HFFc6 (cell line): ENCODE measurements at places on chromosomes 6 and 20. TPM values are rescaled to one million over a fixed set of nuclear protein-coding genes. Genes with fewer than 3 reads are reported as not detected.
A peak's percentile ranks its signal among the peaks of the same experiment; 100 is the strongest.

TP53TG5 gene
- not detected in 3 replicates for total RNA-seq

- no peak for DNase-seq
Measured at GRCh38 chr6:78854546-78854945, 12.8 kb upstream of the IRAK1BP1 start.

ADRM1 gene
- 127 to 133 TPM (median 129 TPM) in 3 replicates for total RNA-seq

GRCh38 chr6:2147766-2148448 lies 97.5 kb downstream of the GMDS start:
- DNase-seq, result peak; percentile 23

- DNase-seq, result no peak
Measured at GRCh38 chr20:4883546-4883945, 117.8 kb downstream of the SLC23A2 start.

DNA sequence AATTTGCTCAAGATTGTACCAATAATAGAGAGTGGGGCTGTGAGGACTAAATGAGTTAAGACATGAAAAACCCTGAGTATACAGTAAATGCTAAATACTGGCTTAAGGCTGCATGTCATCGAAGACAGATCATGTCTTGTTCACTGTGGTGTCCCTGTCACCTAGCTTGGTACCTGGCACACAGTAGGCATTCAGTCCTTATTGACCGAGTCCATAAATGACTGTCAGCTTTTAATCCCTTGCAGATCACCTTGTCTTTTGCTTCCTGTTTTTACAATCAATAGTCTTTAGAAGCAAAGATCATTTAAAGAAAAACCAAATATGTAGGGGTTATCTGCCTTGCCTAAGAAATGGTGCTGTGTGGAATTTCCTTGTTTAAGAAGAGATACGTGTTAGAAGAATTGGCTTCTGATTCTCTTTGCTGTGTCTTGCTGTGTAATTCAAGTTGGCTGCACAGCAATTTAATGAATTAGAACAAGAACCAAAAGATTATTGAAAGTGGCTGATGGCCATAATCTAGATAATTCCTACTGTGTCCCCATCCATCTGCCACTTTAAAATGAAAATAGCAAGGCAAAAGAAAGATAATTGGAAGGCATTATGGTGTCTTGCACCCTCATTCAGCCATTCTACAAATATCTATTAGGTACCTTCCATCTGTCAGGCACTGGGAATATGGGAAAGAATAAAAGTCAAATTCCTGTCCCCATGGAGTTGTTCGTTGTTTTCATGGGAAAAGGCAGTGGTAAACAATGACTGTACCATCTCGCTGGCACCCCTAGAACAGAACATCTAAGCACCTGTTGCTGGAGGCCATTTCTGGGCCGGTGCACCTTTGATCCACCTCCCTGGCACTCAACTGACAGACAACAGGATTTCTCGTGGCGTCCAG lies 12.4 kb upstream of the MAPK13 start:
- no peak for DNase-seq

DNA sequence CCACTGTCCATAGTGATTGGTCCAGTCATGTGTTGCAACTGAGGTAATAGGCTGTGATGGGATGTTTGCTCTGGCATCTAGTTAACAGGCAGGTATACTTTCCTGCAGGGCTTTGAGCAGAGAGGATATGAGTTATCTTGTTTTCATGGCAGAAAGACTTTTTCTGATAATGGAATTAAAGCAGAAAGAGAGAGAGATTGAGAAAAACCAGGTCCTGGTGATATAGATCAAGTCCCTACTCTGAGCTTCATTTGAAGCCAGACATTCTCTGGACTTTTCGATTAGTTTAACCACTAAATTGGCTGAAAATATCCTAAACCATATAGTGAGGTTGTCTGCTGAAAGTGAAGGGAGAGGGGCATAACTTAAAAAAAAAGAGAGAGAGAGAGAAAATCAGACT lies 233.8 kb upstream of the TBX18 start:
- DNase-seq, result no peak

GRCh38 chr20:24106150-24106800 lies 117.7 kb upstream of the GGTLC1 start:
- DNase-seq, result no peak

HLA-C gene
- total RNA-seq, result 96.6 and 148 TPM in 2 replicates

- DNase-seq, result no peak
Measured at GRCh38 chr6:11878029-11878428, 99.4 kb upstream of the ADTRP start.

- DNase-seq, result no peak
Measured at GRCh38 chr20:32672982-32673851, 524 bp downstream of the C20orf203 start.

DNA sequence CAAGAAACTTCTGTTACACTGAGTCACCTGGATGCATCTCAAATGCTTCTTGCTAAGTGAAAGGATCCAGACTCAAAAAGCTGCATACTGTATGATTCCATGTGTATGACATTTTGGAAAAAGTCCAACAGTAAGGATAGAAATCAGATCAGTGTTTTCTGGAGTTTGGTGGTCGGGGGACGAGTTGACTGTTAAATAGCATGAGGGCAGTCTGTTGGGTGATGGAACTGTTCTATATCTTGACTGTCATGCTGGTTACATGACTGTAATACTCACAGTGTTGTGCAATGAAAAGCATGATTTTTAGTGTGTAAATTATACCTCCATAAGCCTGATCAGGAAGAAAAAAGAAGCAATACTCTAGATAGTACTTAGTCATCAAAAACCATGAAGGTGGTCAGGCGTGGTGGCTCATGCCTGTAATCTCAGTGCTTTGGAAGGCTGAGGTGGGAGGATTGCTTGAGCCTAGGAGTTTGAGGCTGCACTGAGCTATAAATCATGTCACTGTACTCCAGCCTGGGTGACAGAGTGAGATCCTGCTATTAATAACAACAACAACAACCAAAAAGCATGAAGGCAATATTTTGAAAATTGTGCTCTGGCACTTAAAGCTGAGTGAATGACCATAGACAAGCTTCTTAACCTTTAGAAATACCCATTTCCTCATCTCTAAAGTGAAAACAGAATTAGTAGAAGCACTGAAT lies 30.5 kb upstream of the SASH1 start:
- DNase-seq, result peak; percentile 16

SYCP2L gene
- total RNA-seq, result not detected in 3 replicates

DNA sequence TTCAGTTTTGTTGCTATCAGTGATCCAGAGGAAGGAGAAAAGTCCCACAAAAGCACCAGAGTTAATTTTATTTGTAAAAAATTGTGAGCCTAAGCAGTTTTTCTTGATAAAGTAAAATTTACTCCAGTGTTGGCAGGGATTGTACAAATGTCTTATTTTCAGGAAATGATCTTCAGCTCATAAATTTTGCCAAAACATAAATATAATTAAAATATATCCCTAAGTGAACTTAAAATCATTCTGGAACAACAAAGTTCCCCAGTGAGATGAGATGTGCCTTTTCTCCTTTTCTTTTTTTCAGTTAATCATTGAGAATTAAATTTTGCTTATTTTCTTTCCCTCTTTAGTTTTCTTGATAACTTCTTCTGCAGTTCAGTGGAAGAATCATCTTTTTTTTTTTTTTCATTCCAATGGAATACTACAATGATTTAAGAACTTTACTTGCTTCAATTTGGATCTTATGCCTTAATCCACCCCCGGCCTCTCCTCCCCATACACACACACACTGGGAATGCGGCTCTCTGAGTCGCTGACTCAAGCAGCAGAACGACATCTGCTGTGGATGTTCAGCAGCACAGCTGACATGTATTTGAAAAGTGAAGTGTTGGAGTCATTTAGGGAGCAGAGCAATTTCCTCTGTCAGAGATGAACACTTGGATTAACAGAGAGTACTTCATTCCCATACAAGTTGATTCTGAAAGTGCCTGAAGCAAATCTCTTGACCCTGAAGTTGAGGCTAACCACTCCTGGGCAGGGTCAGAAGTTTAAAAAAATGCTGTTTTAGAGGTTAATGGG lies 27.7 kb upstream of the LAMA4 start:
- DNase-seq, result peak; percentile 87

- DNase-seq, result no peak
Measured at GRCh38 chr6:66421570-66421969, 714.5 kb upstream of the EYS start.

NHSL1 gene
- total RNA-seq, result 4.0 to 12.0 TPM (median 5.6 TPM) in 3 replicates

DNA sequence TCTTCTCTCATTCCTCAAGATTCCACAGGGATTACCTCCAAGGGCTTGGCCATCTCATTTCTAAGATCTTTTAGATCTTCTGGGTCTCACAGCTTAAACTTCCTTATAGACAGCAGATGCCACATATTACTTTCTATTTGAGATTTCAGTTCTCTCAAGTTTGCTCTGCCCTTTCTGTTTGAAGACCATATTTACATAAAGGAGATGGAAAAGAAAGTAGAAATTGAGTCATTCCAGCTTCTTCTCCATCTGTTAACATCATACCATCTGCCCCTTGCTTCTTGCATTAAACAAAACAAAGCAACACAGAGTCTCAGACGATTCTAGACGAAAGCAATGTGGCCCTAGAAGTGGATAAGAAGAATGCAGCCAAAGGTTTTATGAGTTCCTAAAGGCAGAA lies 203.4 kb downstream of the TTLL2 start:
- no peak for DNase-seq

DNA sequence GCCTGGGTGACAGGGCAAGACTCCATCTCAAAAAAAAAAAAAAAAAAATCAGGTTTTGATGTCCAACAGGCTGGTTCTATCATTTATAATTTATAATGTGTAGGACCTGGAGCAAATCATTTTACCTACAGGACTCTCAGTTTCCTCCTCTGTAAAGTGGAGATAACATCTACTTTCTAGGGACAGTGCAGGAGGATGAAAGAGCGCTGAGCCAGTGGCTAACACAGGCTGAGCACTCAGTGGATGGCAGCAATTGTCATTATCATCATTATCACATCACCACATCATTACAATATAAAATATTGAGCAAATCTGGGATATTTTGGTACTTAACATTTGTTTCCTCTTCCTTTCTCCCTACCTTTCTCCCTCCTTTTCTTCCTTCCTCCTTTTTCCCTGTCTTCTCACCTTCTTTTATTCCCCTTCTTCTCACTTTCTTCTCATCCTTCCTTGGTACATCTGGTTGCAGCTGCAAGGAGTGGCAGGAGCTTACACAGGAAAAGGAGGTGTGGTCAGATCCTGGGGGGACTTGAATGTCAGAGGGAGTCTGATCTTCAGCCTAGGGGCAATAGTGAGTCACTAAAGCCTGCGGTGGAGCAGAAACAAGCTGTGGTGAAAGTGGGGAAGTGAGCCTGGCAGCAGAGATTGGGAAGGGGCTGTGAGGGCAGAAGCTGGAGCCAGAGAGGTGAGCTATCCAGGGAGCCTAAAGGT lies 24.6 kb upstream of the CTNNBL1 start:
- DNase-seq, result no peak

DNA sequence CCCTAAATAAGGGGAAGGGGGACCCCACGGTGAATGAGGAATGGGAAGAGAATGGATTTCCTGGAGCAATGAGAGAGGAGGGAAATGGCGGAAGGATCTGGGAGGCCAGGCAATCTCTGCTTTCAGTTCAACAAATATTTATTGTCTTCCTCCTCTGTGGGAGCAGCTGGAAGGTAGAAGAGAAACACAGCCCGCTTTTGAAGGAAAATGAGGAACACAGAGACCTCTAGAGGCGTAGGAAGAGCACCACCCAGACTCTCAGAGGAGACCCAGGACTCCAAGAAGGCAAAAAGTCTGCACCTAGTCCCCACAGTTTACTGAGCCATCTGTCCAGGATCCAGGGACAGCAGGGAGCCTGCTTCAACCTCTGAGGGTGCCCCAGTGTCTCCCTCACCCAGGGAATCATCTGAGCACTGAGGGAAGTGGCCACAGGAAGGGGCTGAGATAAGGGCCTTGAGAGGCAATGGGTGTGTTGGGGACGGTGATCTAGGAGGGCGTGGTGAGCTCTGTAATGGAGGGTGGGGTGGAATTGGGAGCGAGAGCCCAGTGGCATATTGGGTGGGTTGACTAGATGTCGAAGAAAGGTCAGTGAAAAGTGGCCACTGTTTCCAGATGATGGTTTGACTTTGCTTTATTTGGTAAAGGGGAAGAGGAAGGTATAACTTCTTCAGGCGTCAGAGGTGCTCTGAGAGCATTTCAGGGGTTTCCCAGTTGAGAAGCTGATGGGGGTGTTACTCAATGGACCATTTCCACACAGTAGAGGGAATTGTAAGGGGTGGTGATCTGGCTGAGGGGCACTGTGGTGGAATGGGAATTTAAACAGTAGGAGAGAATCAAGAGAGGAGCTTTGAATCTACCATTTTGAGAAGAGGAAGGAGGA lies 610 bp downstream of the PSORS1C1 start:
- DNase-seq, result peak; percentile 62

CRISP3 gene
- total RNA-seq, result not detected in 3 replicates

- peak; percentile 73 for DNase-seq
Measured at GRCh38 chr6:134352786-134353480, 35.0 kb upstream of the SGK1 start.

DNA sequence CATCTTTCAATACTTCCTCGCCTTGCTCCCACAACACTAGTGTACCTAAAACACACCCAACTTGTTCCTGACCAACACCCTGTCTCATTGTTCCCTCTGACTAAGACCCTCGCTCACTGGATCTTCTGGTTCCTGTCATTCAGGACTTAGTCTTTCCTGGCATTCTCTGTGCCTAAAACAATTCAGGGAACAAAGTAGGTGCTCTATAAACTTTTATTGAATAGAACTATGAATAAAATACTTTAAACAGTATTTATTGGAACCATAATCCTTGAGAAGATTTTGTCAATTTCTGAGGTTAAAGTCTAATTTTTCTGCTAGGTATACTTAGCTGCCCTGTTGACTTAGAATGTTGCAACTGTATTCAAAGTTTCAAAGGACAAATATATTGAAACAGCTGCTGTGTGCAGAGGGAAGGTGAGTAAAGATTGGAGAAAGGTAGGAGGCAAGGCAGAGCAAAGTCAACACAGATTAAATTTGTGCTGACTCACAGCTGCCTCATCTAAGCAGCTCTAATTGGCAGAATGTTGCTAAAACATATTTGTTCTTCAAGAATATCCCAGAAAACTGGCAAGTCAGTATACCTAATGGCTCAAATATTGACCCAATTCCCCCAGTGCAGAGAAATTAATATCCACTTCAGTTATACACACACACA lies 37.6 kb downstream of the GSTA2 start:
- DNase-seq, result peak; percentile 27

DNA sequence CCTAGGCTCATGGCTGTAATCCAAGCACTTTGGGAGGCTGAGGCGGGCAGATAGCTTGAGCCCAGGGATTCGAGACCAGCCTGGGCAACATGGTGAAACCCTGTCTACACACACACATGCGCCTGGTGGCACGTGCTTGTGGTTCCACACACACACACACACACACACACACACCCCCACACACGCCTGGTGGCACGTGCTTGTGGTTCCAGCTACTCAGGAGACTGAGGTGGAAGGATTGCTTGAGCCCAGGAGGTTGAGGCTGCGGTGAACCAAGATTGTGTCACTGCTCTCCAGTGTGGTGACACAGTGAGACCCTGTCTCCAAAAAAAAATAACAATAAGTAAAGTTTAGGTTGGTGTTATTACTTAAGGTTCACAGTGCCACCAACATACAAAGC lies 165.8 kb downstream of the ZFAND3 start:
- DNase-seq, result no peak
